Fibroblast of the aortic adventitia (primary cell): ENCODE measurements at places on chromosomes 3 and 15.
A peak's percentile ranks its signal among the peaks of the same experiment; 100 is the strongest.

GRCh38 chr15:96076350-96076749 lies 254.2 kb upstream of the NR2F2 start:
- no peak for DNase-seq

GRCh38 chr3:142117056-142117851 lies 32.1 kb downstream of the TFDP2 start:
- DNase-seq = no peak

DNA sequence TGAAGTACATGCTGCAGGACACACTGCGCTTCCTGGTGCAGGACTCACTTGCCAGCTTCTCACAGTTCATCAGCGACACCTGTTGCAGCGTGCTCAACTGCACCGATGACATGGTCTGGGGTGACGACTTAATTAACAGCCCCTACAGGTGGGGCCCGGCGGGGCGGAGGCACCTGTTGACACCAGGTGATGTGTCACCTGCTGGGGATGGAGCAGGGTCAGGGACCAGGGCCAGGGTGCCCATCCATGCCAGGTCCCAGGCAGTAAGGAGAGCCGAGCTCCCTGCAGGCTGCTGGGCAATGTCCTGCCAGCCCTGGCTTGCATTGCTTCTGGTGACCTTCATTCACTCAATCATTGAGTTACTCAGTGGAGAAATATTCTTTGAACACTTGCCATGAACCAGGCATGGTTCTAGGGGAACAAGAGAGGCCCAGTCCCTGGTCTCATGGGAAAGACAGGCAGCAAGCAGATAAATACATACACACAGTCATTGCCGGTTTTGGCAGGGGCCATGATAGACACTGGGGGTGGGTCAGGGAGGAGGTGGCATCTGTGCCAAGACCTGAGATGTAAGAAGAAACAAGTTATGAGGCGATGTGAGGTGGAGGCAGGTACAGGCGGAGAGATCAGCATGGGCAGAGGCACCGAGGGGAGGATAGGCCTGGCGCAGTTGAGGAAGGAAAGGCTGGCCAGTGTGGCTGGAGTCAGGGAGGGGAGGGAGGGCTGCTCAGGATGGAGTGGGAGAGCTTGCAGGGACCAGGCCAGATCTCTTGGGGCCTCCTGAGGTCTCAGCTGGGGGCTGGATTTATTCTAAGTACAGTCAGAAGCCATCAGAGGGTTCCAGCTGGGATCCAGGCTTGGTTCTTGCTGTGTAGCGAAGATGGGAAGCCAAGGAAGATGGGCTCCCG lies 30.8 kb downstream of the DNAH1 start:
- DNase-seq = peak; percentile 70

DNA sequence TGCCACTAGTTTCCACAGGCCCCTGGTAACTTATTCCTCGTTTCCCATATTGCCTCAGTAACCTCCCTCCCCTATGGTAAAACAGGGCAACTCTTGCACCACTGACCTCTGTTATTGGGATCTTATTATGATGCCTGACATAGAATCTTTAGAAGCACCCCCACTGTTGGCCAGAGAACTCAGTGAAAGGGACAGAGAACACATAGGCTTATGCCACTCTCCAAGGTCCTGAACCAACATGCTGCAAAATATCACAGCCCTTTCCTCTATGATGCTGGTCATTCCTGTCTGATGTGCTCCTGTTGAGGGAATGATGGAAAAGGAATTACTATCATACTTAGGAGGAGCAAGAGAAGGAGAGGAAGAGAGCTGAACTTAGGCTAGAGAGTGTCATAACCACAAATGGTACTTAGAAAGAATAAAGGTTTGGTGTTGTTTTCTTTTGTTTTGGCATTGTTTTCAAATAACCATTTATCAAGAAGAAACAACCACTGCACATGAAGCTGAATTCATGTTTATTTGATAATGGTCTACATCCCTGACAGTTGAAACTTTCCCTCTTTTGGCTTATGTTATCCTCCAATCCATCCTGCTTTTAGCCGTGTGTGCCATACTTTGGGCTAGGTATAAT lies 330.2 kb downstream of the EPHB1 start:
- DNase-seq = peak; percentile 49

DNA sequence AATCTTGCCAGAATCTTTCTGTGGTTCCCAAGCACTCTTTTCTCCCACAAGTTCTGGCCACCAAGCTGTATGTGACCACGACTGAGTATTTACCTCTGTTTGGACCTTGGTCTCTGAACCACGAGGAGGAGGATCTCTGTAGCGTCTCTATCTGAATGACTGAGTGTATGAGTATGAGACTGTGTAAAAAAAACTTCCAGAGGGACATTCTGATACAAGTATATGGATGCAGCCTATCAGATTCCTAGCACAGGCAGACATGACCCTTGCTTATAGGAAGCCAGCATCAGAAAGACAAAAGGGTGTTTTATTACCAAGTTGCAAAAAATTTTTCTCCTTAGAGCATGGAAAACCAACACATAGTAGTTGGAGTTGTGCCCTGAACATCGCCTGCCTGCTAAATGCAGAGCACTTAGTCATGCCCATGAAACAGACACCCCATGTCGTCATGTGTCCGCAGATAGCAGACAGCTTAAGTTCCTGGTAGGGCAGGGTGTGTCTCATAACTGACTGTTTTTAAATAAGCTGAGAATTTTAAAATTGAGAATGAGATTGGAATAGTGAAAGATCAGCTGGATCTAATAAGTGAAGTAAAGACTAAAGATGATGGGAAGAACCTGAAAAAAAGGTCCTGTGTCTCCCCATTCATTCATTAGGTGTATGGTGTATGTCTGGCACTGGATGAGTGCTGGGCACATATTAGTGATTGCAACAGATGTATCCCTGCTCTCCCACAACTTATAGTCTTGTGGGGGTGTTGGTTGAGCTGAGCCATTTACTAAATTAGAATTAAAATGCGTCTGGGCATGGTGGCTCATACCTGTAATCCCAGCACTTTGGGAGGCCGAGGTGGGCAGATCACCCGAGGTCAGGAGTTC lies 30.9 kb downstream of the DAG1 start:
- DNase-seq = peak; percentile 99

DNA sequence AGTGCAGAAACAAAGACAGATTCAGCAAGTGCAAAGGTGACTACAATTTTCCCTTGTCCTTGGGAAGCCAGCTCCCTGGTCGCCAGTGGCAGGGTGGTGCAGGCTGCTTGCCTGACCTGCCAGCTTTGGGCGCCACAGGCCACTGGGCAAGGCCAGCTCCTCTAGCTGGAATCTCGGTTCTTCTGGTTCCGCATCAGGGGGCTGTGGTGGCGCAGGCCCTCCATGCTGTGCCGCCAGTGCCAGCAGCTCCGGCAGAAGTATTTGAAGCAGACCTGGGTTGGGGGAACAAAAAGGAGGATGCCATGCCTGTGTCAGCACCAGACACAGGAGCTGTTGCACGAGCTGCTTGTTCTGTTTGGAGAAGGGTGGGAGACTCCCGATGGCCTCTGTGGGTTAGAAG lies 4.2 kb upstream of the RPS17 start:
- DNase-seq = no peak

DNA sequence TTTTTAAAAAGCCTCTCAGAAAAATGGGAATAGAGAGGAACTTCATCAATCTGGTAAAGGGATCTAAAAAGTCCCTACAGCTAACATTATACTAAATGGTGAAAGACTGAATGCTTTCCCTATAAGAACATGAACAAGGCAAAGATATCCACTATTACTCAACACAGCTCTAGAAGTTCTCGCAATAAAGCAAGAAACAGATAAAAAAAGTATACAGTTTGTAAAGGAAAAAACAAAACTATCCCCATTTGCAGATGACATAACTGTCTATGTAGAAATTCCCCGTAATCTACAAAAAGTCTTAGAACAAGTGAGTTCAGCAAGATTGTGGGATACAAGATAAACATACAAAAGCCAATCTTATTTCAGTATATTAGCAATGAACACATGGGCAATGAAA lies 15.4 kb downstream of the EDC3 start:
- DNase-seq = no peak

GRCh38 chr3:8775181-8775580 lies 5.8 kb upstream of the OXTR start:
- no peak for DNase-seq

- DNase-seq = no peak
Measured at GRCh38 chr3:44077267-44077666, 164.4 kb upstream of the TOPAZ1 start.

- DNase-seq = peak; percentile 74
Measured at GRCh38 chr3:30768703-30769550, 125.5 kb downstream of the GADL1 start.

GRCh38 chr15:43991206-43991605 lies 164.4 kb downstream of the WDR76 start:
- DNase-seq = no peak

DNA sequence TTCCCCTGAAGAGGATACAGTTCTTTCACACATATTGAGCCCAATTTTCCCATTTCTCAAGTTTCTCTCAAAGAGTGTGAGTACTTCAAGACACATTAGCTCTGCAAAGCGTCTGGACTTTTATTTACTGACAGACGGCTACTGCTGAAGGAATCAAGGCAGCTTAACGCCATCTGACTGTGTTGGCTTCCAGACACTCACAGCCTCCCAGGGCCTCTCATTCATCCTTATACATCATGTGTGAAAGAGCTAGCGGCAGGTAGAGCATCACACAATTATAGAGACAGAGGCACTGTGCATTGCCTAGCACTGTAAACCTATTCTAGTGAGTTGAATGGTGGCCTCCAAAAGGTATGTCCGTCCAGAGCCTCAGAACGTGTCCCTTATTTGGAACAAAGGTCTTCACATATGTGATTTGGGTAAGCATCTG lies 284.1 kb upstream of the STT3B start:
- DNase-seq = no peak

GRCh38 chr3:64109438-64109837 lies 86.1 kb upstream of the PSMD6 start:
- no peak for DNase-seq

DNA sequence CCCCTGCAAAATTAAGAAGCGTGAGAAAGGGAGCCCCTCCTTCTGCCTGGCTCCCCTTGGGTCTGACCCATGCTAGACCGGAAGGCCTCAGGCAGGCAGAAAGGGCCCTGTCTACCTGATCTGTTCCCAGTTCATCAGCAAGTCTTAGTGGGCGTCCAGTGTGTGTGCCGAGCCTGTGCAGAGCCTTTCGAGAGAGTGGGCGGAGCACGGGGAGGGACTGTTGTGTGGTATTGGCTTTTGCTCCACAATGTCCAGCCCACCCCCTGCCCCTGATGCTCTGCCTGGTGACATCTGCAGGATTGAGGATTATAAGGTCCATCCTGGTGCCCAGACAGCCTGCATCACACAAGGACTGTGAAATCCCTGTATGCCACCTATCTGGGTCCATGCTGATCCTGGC lies 82.9 kb downstream of the CHDH start:
- DNase-seq = no peak

GRCh38 chr3:17605934-17606333 lies 136.5 kb downstream of the TBC1D5 start:
- DNase-seq = no peak

GRCh38 chr3:33491721-33492120 lies 51.5 kb upstream of the UBP1 start:
- DNase-seq = no peak

DNA sequence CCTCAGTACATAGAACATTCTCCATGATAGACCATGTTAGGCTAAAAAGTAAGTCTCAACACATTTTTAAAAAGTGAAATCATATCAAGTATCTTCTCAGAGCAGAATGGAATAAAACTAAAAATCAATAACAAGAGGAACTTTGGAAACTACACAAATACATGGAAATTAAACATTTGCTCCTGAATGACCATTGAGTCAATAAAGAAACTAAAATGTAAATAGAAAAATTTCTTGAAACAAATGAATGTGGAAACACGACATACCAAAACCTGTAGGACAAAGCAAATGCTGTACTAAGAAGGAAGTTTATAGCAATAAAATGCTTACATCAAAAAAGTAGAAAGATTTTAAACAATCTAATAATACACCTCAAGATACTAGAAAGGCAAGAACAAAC lies 33.6 kb downstream of the NEK10 start:
- no peak for DNase-seq

GRCh38 chr15:68578175-68578979 lies 416 bp upstream of the CORO2B start:
- DNase-seq = peak; percentile 69

- DNase-seq = peak; percentile 14
Measured at GRCh38 chr3:106212665-106213222, 343.9 kb upstream of the CBLB start.

DNA sequence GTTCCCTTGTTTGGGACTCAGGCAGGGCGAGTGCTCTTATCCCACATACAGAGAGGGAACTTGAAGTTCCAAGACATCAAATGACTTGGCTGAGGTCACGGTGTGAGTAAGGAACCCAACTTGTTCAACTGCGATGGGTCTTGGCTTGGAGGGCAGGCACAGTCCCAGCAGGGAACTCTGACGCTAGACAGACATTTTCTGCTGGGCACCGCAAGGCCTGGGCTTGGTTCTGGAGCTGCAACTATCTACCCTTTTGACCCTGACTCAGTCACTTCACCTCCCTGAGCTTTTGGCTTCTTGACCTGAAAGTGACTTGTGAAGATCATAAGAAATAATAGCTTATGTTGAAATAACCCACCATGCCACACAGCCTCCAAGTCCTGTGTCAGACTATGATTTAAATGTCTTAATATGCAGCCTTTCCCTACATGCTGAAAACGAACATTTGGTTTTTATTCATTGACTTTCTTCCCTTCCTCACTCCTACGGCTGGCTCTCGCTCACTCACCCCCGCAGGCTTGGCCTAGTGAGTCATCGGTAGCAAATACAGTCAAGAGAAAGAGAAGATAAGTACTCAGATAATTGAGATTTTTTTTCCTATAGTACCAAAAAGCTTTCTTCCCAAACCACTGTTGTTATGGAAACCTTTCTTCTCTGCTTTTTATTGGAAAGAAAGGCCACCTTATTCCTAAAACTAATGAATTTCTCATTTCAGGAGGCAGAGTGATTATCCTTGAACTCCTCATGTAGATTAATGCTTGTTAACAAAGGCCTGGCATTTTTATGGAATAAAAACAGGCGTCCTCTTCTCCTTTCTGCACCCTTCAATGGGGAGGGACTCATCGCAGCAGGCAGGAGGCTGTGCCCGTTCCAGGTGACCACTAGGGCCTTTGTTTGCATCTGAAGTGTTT lies 178.4 kb downstream of the ATP10A start:
- peak; percentile 91 for DNase-seq

DNA sequence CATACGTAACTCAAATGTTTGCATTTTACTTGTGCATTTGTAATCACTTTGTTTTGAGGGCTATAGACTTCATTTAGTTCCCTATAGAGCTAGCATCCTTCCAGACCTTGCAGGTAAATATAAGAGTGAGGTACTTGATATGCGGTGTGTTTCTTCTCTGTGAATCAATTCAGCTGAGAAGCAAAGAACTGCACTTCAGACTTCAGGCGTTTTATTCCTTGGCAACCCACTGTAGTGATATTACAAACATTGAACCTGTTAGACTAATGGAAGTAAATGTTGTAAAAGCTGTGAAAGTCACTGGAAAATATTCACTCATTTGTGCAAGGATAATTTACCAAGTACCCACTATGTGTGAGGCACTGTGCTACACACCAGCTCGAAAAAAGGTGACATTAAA lies 94.1 kb upstream of the CHL1 start:
- no peak for DNase-seq

DNA sequence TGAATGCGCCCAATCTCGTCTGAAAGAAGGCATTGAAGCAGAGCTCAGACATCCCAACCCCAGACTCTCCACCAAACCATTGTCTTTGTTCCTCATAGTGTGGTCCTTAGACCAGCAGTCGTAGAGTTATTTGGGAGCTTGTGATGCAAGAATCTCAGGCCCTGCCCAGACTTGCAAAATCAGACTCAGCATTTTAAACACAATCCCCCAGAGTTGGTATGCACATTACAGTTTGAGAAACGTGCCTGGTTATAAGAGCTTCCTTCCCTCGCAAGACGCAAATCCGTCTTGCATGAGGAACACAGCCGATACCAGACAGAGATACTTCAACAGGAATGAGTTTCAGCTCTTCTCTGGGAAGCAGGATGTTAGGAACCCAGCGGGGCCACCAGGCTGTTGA lies 38.9 kb upstream of the IREB2 start:
- DNase-seq = peak; percentile 36
